ENCODE measurements at places on chromosomes 6 and 20. TPM values are rescaled to one million over a fixed set of nuclear protein-coding genes. Genes with fewer than 3 reads are reported as not detected.

GRCh38 chr6:69018906-69019305 is 383.8 kb downstream of the ADGRB3 start:
- DNase-seq: no peak

DNA sequence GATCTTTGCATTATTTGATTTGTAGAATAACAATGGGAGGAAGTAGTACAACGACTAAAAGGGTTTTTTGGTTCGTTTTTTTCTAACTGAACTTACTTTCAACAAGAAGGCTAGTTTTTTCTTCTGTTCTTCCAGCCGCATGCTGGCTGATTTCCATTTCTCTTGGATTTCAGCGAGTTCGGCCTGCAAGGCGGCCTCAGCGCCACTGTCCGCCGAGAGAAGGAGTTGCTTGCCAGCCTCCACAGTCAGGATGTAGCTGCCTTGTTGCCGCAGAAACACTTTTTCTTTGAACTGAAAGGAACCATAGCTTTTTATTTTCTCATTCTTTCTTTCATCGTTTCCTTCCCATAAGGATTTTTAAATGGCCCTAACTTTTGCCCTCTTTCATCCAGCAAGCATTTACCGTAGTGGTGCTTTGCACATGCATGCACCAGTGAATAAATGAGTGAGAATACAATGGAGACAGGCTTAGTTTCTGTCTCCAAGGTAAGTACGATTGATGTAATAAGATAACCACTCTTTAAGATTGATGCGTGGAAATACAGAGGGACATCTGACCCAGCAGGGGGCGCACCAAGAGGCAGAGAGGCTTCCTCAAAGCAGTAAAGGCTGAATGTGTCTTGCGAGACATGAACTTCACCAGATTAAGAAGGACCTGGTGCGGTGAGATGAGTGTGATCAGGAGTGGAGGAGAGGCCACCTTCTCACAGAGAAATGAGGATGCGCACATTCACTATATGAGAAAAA is 398.8 kb downstream of the ESR1 start:
- DNase-seq: no peak

DNA sequence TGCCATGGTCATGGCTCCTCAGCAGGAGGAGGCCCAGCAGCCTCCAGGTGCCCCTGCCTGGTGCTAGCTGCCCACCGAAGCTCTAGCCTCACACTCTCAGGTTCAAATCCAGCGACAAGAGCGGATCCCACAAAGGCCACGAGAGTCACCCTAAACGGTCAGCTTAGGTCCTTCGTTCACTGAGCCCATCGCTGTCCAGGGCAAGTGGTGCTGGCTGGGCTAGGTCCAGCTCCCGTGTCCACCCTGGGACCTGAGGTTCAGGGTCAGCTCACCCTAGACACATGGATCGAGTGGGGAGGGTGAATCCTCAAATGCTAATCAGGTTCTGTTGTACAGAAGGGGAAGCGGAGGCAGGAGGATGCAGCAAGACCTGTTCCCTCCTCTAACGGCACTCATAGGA is 171.9 kb upstream of the SULF2 start:
- no peak for DNase-seq

GRCh38 chr20:29689411-29690225 is 1567.8 kb upstream of the DEFB115 start:
- DNase-seq: no peak

GRCh38 chr6:129209355-129209754 is 326.4 kb downstream of the LAMA2 start:
- DNase-seq: no peak

DNA sequence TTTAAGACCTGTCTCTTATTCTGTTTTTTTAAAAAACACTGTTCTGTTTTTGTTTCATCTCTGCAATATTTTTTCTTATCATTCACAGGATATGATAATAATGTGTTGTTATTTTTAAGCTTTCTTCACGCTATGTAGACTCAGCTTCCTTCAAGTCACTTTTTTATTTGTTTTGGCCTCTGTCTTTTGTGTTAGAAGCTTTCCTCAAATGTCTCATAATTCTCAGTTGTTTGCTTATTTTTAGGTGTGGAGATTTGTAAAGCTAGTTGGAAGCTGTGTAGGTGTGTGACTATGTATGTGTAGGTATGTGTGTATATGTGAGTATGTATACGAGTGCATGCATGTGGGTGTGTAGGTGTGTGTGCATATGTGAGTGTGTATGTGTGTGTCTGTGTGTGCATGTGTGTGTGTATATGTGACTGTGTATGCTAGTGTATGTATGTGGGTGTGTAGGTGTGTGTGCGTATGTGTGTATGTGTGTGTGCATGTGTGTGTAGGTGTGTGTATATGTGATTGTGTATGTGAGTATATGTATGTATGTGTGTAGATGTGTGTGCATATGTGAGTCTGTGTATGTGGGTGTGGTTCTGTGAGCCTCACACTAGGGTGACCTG is 16.3 kb upstream of the VEGFA start:
- DNase-seq: no peak

The SPTLC3 gene
- total RNA-seq: 26.4 TPM

- no peak for DNase-seq
These were observed 8.0 kb upstream of the STX7 start for GRCh38 chr6:132520953-132521352.

DNA sequence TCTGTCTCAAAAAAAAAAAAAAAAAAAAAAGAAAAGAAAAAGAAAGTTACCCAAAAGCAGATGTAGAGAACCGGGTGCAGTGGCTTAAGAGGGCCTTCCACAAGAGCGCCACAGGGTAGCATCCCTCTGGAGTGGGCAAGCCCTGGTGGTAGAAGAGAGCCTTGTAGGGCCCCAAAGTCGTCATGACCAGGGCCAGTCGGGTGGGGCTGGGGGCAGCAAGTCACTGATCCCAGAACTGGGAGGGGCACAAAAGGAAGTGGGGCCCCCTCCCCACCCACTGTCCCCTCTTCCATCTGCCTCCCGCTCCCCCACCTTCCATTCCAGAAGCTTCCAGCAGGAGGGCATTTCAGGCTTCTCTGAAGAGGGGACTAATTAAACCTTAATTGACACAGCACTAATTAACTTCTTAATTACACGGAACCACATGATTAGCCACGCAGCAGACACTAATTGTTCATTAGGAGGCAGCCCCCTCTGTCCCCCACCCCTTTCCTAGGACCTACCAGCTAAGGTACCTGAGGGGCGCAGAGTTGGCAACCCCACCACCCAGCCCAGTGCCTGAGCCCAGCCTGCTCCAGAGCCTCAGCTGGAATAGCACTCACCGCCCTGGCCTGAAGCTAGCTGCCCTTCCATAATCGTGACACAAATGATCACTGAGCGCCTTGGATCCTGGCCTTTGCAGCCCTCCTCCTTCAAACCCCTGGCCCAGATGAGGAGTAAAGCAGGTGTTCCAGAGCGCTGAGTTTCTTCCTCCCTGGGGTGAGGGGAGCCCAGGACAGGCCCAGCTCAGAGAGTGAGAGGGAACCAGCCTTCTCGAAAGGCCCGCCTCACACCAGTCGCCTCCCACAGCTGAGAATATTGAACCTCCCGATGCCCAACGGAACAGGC is 34.8 kb downstream of the MDFI start:
- DNase-seq: no peak

DNA sequence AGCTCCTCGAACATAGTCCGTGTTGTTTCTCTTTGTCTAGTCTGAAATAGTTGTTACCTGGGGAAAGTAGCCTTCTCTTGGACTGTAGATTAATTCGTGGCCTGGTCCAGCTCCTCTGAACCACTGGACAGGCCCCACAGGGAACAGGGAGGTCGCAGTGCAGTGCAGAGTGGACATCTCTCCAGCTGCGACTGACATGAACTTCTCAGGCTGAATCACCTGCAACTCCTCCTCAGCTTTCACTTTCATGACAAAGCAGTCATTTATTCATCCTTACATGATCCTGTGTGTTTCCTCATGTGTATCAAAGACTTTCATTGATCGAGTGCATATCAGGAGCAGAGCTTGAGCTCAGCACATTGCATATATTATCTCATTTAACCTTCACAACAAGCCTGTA is 19.1 kb upstream of the SIRPG start:
- DNase-seq: no peak

Measured in ureter (tissue), 1 donor.